Sigmoid colon (tissue), 7 donors: ENCODE measurements at places on chromosomes 3 and 15. TPM values are rescaled to one million over a fixed set of nuclear protein-coding genes. Genes with fewer than 3 reads are reported as not detected.

Gene EPHB1
- polyA plus RNA-seq = 0.29 TPM

Gene SERF2
- polyA plus RNA-seq = 1,723 TPM

Gene CLSTN2
- 0.23 TPM for polyA plus RNA-seq

Gene MUC20
- polyA plus RNA-seq = 48.7 TPM

DNA sequence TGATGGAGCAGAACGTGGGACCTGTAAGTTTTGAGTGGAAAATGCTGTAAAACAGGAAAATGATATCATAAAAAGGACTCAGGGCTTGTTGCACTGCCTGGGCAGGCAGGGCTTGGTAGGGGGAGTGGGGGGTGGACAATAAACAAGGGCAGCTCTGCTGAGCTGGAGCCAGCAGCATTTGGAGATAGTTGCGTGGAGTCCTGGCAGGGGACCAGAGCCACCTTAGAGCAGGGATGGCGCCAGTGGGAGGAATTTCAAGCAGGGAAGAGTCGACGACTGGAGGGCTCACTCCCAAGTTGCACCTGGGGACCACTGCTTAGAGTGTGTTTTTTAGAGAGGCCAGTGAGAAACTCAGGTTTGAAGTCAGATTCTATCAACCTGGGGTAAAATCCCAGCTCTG, 22.7 kb upstream of the FRMD4B start:
- no peak for DNase-seq

DNA sequence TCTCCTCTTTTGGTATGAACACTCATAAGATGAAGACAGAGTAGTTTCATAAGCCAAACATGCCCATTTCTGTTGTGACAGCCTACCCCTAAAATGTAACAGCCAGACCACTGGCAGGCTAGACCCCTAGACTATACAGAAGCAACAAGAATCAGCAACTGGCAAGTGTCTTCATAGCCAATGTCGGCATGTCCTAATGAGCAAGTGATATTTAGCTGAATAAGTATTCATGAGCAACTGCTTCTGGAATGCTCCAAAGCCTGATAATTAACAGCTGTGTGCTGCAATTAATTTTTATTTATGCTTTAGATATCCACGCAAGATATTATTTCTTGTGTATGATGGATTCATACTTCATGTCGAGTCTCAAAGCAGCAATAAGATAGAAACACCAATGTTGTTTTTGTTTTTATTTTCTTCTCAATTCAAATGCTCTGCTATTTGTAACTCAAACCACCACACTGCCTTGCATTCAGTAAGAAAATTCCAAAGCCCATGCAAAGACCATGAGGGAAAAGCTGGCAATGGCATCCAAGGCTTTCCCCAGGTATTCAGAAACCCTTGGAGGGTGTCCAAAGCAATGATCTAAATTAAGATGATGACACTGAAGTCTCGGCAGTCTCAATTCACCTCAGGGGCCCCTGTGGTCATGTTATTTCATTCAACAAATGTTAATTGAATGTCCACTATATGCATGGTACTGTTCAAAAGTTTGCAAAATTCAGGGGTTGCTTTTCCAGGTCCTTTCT, 167.7 kb upstream of the NECTIN3 start:
- no peak for DNase-seq

DNA sequence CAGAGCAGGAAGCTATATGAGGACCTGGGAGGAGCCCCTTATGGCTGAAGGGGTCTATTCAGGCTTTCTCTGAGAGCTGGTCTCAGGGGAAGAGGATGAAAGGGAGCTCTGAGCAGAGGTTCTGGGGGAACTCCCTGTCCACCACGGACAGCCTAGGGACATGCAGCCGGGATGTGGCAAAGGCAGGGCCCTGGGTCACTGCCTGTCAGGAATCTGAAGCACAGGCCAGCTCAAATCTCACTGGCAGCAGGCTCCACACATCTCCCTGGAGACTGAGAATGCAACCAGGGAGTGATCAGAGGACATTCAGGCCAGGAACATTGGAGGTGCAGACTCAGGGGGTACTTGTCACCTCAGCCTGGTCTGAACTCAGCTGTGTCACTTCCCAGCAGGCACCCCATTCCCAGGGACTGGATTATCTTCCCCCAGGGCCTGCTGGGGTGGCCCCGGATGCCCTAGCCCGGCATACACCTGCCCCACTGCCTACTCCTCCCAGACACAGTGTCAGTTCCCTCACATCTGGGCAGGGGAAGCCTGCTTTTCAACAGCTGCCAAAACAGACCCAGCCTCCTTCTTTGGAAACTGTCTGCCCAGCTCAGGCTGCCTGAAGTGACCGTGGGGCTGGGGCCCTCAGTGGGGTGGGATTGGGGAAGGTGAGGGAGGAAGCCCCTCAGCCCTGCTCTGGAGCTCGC, 18.3 kb upstream of the SEMA3F start:
- DNase-seq = no peak

GRCh38 chr3:149619136-149619535, 38.7 kb downstream of the WWTR1 start:
- DNase-seq = no peak
